Activated T-helper 1 cell treated with anti-CD3 and anti-CD28 coated beads, Interleukin-2, amount 50 U/mL, for 16 hours (primary cell): ENCODE measurements at places on chromosomes 5 and 9.

GRCh38 chr9:91465420-91465819 lies 41.8 kb upstream of the NFIL3 start:
- DNase-seq: no peak

GRCh38 chr5:98248949-98249348 lies 524.5 kb upstream of the RGMB start:
- DNase-seq: no peak

DNA sequence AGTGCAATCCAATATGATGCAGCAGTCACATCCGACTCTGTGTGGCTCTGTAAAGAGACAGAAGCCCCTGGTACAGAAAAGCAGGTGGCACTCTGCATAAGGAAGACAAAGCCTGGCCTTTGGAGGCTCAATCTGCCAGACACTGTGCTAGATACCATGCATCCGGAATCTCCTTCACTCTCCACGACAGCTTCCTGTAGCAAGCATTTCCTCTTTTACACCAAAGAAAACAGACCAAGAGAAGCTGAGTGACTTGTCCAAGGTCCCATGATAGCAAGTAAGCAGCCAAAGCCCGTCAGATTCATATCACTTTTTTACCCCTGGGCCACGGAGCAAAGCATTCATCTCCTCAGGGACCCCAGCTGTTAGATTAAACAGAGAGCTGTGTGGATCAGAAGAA lies 64.2 kb upstream of the SMIM23 start:
- DNase-seq: no peak

DNA sequence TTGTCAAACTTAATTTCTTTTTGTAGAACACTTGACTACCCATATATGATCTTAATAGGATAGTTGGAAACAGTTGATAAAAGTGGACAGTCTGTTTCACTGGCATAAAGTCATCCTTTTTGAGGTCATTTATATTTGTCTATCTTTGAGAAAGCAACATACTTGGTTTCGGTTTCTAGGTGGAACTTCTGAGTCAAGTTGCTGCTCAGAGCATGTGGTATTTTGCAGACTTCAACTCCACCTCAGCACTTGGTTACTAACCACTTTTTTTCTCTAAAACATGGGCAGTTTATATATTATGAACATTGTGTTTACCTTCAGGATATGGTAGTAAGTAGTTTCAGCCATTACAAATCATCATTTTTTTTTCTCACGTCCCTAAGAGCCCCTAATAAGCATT lies 1749.0 kb upstream of the C9orf72 start:
- no peak for DNase-seq

GRCh38 chr9:79263628-79264027 lies 308.1 kb upstream of the TLE4 start:
- no peak for DNase-seq
